Astrocyte (in vitro differentiated cells and primary cell): ENCODE measurements at places on chromosomes 6 and 20.

DNA sequence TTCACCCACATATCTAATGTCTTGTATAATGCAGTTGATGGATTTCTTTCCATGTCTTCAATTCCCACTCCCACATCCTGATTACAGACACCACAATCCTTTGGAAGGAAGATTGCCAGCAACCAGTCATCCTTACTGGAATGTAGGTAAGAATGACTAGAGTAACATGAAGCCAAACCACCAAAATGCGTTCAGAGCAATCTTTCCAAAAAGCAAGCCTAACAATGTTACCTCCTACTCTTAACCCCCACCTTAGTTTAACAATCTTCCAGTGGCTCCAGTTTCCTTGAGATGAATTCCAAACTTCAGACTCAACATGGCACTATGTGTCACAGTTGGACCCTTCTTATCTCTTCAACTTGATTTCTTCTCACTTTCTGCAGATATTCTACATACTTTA, 685.6 kb downstream of the DOK5 start:
- DNase-seq: peak; percentile 100

GRCh38 chr20:41169791-41170351, 32.5 kb downstream of the PLCG1 start:
- DNase-seq: peak; percentile 67

DNA sequence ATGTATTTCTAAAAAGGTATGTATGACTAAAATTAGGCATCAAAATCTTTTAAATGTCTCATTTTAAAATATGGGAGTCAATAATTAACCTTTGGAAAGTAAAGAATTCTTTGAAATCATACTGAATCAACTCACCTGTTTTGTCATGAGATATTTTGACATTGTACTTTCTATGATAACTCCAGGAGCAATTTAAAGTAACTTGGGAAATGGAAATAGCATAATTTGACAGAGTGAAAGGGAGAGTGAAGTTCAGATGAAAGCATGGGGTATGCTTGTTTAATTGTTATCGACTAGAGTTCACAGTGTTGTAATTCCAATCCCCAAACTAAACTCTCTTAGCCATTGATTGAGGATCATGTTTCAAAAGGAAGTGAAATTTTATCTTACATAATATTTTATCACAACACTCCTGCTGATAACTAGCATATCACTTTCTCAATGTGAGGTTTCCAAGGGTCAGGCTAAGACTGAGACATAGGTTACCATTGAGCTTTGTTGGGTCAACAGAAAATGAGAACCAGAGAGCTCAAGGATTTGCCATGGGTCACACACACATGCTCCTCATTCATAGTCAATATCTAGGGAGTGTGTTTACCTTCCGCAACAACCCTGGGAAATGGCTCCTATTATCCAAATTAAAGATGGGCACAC, 2.3 kb downstream of the GSTA1 start:
- no peak for DNase-seq

- no peak for DNase-seq
Measured at GRCh38 chr6:159633196-159633595, 59.8 kb downstream of the SOD2 start.

GRCh38 chr6:96301781-96302180, 219.8 kb upstream of the UFL1 start:
- DNase-seq: peak; percentile 11

GRCh38 chr6:132780770-132781371, 17.6 kb downstream of the SLC18B1 start:
- DNase-seq: no peak

DNA sequence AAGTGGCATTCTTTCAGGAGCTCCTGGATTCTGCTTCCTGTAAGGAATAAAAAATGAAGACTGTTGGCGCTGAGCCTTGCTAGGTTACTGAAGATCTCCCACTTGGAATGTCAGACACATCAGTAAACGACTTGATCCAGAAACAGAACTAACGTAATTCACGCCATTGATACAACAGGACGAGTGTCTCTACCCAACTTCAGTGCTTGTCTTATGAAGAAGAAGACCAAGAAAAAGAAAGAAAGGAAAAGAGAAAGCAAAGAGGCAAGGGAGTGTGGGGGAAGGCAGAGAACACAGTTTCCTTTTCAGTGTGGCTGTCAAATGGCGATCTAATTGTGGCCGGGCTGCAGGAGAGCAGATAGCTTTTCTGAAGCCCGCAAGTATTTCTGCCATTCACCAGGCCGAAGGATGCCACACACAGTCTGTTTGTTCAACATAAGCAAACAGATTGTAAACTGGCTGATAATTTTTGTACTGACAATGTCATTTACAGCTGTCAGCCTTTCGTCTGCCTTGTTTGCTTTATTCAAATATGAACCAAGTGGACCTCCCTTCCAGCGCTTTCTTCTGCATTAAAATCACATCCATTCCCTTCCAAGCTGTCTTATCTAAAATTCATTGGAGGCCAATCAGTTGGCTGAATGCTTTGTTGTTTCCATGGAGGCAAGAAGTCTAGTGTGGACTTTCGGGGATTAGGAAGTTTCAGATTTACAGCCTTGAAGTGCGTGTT, 180.6 kb downstream of the FOXA2 start:
- no peak for DNase-seq

- DNase-seq: no peak
Measured at GRCh38 chr6:41509580-41509979, 36.6 kb upstream of the FOXP4 start.

DNA sequence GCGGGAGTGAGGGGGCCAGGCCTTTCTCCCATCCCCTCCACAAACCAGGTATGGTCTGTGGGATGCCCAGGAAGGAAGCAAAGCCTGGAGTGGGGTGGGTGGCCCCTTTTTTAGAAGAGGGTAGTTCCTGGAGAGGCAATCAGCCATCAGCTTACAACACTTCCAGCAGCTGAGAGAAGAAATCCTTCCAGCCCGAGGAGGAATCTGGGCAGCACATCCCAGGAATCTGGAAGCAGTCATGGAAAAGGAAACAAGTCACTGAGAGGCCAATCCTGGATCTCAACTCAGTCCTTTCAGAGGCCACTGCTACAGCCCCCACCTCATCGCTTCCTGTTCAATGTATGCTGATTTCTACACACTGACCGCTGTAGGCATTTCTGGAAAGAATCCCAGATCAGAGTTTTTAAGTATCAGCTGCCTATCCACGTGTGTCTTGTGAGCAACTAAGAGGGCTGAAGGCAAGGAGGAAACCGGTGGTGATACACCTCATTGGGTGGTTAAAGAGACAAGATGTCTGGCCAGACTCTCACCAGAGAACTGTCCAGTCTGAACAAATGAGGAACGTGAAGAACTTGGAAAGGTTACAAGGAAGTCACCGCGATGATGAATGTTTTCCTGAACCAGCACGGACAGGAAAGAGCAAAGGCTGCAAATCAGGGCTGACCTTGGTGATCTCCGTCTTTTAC, 92.9 kb upstream of the SHLD1 start:
- DNase-seq: peak; percentile 99

DNA sequence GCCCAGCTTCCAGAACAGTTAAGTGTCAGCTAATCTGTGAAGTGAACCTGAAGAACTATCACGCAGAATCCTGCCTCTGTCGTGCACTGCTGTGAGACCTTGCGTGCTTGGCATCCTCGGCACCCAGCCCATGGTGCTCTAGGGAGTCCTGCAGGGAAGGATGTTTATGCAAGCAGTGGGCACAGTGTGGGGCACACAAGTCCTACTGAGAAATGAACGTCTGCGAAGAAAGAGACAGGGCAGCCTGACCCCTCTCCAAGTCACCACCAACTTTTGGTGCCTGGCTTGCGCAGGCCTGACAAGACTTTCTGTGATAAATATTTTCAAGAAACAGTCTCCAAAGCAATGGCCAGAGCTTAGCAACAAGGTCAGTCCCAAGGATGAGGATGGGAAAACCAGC, 68.0 kb downstream of the MYH7B start:
- DNase-seq: no peak

- peak; percentile 94 for DNase-seq
Measured at GRCh38 chr20:57212534-57213276, 53.7 kb downstream of the BMP7 start.

GRCh38 chr6:128929869-128930268, 46.9 kb downstream of the LAMA2 start:
- DNase-seq: no peak

DNA sequence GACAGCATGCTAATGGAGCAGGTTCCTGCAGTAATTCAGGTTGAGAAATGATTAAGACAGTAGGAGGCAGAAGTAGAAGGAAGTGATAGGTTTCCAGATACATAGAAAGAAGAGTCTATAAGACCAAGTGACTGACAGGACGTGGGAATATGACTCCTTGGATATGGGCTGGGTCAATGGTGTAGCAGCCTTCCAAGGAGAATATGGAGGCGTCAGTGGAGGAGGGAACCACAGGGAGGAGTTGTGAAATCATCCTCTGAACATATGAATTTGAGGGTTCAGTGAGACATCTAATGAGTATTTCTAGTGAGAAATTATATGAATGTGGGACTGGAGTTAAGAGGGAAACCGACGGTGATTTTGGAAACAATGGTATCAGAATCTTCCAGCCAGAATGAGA, 43.3 kb downstream of the NUDT3 start:
- no peak for DNase-seq

DNA sequence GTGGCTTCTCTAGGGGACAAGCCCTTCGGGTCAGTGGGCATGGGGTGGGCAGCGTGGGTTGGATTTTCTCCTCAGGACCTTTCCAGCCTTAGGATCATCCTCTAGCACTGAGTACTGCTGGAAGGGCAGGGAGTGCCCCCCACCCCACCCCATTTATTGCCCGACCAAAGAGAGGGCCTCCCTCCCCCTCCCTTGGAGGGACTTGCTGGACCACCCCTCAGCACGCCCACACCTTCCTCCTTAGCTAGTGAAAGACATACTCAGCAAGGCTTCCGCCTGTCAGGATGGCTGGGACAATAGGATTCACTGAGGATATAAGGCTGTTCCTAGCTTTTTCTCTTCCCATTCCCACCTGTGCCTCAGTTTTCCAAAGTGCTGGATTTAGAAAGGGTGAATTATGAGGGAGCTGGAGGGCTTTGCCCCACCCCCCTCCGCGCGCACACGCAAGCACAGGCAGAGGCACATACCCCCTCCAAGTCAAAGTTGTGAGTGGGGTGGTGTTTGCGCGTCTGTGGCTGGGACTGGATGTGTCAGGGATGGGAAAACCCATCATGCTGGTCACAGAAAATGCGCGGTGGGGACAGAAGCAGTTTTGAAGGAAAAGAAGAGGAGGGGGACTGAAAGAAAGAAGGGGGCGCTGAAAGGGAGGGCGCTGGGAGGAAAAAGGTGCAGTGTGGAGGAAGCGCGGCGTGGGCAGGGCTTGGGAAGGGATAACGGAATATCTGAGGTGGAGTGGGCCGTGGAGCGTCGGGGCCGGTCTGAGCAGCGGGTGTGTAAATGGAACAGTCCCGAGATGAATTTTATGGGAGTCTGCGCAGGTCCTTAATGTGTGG, 693 bp upstream of the SLC29A1 start:
- no peak for DNase-seq

GRCh38 chr6:152091851-152092341, 284.4 kb downstream of the ESR1 start:
- DNase-seq: peak; percentile 73
